Activated T-helper 2 cell treated with anti-CD3 and anti-CD28 coated beads, Interferon-gamma antibody, Interleukin-2, Interleukin-4, amounts not matched to agents 10 μg/mL and 5 μg/mL and 100 μg/mL, durations not matched to agents 14 hours and 24 hours and 36 hours (primary cell): ENCODE measurements at places on chromosomes 1 and 21.

DNA sequence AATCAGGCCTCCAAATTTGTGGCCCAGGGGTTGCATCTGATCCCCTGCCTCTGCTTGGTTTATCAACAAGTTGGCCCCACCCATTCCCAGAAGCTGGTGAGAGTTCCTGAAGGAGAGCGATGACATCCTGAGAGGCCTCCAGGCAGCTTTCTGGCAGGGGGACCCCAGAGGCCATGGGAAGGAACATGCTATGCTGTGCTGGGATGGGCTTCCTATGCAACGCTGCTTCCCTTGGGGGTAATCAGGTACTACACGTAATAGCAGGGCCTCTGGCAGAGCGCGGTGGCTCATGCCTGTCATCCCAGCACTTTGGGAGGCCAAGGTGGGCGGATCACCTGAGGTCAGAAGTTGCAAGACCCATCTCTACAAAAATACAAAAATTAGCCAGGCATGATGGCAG is 8.4 kb upstream of the MTF1 start:
- no peaks in the 10 kb centered on the region for H3K27me3 ChIP-seq
- no peak overlapping the region for H3K4me3 ChIP-seq
- DNase-seq: no peak
- peaks cover 43% of the 10 kb centered on the region for H3K36me3 ChIP-seq

GRCh38 chr1:70641868-70642267 is 230.8 kb downstream of the CTH start:
- no peak for DNase-seq
- H3K27ac ChIP-seq: no peak overlapping the region
- H3K4me3 ChIP-seq: no peak overlapping the region
- no peaks in the 10 kb centered on the region for H3K36me3 ChIP-seq
- no peaks in the 10 kb centered on the region for H3K27me3 ChIP-seq

DNA sequence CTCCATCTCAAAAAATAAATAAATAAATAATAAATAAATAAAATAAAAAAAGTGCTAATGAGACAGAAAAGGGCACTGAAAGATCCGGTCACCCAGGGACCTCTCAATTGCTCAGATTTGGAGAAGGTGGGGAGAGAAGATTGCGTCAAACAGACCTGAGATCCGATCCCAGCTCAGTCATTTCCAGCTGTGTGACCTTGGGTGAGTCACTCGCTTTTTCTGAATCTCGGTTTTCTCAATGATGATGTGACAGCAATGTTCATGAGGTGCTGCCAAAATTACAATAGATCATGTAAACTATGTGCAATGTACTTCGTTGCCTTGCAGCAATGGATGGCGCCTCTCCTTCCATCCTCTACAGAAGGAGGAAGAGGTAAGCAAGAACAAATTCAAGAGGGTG is 11.1 kb upstream of the MEF2D start:
- DNase-seq: no peak
- no peaks in the 10 kb centered on the region for H3K36me3 ChIP-seq
- H3K4me1 ChIP-seq: peaks cover 38% of the 10 kb centered on the region
- peak overlapping the region; percentile 82 for H3K27ac ChIP-seq
- H3K27me3 ChIP-seq: peaks cover 2% of the 10 kb centered on the region

DNA sequence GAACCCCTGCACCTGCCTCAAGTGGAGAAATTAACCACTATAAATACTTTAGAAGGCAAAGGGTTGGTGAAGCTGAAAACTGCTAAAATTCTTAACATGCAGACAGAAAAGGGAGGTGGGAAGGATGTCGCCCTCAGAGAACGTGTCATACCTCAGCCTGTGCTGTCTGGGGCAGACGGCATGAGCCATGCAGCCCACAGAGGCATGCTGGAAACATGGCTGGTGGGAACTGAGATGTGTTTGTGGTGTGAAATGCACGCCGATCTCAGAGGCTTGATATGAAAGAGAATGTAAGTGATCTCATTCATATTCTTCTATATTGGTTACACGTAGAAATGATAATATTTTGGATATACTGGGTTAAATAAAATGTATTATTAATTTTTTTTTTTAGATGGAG is 16.3 kb downstream of the AGPAT3 start:
- peaks cover 58% of the 10 kb centered on the region for H3K4me1 ChIP-seq
- DNase-seq: no peak
- H3K36me3 ChIP-seq: peaks cover 38% of the 10 kb centered on the region
- H3K4me3 ChIP-seq: no peak overlapping the region
- H3K27ac ChIP-seq: peak overlapping the region; percentile 15

GRCh38 chr1:229119161-229119560 is 151.8 kb upstream of the RAB4A start:
- no peaks in the 10 kb centered on the region for H3K36me3 ChIP-seq
- DNase-seq: no peak
- peaks cover 10% of the 10 kb centered on the region for H3K27me3 ChIP-seq
- H3K27ac ChIP-seq: no peak overlapping the region
- H3K4me1 ChIP-seq: no peaks in the 10 kb centered on the region

DNA sequence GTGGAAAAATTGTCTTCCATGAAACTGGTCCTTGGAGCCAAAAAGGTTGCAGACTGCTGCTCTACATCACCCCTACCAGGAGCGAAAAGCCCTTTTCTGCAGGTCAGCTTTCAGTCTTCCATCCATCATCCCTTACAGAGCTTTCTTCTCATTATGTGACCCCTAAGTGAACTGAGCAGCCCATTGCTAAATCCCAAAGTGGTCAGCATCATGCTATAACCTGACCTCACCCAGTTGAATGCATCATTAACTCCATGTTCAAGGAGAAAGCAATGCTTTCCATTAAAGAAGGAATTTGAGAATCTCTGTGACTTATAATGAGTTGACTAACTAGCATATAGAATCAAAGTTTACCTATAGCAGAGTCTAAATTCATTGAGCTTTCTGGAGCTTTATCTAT is 10.4 kb upstream of the IL24 start:
- peaks cover 6% of the 10 kb centered on the region for H3K36me3 ChIP-seq
- no peak overlapping the region for H3K27ac ChIP-seq
- H3K4me1 ChIP-seq: peaks cover 38% of the 10 kb centered on the region
- no peak overlapping the region for H3K4me3 ChIP-seq
- no peak for DNase-seq

DNA sequence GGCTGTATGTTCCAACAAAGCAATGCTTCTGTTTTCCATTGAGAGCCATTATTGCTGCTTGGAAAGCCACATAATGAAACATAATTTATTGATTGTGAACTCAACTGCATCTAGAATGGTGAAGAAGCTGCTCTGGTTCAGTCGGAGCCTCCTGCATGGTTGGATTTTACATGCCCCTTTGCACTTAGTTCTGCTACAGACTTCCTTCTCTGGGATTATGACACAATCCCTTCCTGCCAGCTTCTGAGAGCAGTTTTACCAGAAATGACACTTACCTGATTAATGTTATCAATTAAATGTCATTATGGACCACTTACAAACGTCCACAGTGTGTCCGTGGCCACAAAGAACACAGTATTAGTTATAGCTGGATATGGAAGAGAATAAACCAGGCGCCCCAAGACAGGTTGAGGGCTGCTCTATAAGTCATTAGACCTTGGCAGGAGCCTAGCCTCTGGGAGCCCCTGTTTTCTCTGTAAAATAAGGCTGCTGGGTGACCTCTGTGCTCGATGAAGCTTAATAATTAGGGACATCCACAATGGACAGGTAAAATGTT is 7.0 kb upstream of the CD58 start:
- H3K4me3 ChIP-seq: no peak overlapping the region
- no peak overlapping the region for H3K27ac ChIP-seq
- no peak for DNase-seq
- no peaks in the 10 kb centered on the region for H3K36me3 ChIP-seq

DNA sequence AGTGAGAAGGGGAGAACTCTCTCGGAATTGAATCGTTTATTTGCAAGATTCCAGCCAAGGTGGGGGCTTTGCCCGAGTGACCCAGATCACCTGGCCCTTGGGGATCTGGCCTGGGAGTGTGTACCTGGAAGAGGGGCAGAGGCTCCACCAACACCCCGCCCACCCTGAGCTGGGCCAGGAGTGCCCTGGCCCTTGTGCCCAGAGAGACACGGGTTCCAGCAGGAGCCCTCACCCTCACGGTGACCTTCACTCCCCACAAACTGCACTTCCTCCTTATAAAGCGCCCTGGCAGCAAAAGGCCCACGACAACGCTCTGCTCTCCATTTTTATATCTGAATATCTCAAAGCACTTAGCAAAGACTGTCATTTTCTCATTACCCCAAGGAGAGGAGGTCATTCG is 16.6 kb downstream of the CASZ1 start:
- H3K27ac ChIP-seq: no peak overlapping the region
- no peak for DNase-seq
- H3K4me1 ChIP-seq: no peaks in the 10 kb centered on the region
- no peaks in the 10 kb centered on the region for H3K36me3 ChIP-seq

DNA sequence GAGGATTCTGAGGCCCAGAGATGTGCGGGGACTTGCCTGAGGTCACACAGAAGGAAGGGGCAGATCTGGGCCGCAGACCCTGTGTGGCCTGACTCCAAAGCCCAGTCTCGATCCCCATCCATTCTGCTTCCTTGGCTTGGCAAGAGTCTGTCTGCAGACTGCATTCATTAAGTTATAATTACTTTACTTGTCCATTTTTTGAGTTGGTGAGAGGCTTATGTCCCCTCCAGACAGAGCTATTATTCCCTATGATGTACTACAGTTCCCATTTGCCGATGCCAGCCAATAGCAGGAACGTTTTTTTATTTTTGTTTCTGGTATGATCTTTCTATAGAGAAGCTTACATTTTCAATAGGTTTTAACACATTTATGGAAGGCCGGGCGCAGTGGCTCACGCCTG is 101.5 kb downstream of the ARHGEF10L start:
- H3K36me3 ChIP-seq: no peaks in the 10 kb centered on the region
- no peak overlapping the region for H3K27ac ChIP-seq
- H3K27me3 ChIP-seq: no peaks in the 10 kb centered on the region

GRCh38 chr1:145963265-145964019 is 933 bp downstream of the ANKRD34A start:
- peaks cover 48% of the 10 kb centered on the region for H3K4me1 ChIP-seq
- H3K27ac ChIP-seq: peak overlapping the region; percentile 81
- DNase-seq: no peak
- peaks cover 16% of the 10 kb centered on the region for H3K36me3 ChIP-seq

DNA sequence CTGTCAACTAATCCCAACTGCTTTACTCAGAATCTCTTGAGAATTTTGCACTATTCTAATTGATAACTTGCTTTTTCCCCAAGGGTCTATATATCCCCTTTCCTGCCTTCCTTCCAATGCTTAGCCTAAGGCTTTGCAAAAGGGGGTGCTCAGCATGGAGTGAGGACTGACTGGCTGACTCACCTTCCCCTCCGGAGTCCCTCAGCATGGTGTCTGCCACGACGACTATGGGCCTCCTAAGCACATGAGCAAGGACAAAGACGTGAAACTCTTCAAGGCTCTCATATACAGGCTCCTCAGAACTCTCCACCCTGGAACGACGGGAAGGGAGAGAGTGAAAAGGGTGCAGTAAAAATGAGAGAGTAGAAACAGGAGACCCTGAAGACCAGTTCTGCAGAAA is 13.2 kb upstream of the MTMR11 start:
- H3K36me3 ChIP-seq: peaks cover 57% of the 10 kb centered on the region
- H3K4me3 ChIP-seq: no peak overlapping the region
- no peaks in the 10 kb centered on the region for H3K4me1 ChIP-seq

DNA sequence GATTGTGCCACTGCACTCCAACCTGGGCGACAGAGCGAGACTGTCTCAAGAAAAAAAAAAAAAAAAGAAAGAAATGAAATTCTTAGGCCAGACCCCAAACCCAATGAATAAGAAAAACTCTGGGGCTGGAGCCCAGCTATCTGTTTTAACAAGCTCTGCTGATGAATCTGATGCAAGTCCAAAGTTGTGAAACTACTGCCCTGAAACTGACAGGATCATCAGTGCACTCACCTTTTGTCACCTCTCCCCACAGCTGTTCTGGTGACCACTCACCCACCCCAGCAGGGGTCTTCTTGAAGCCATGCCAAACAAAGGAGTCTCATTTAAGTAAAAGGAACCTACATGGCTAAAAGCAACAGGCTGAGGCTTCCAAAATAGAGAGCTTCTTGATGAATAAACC is 8.4 kb downstream of the PABPC4 start:
- no peak overlapping the region for H3K27ac ChIP-seq
- DNase-seq: no peak
- peaks cover 26% of the 10 kb centered on the region for H3K4me1 ChIP-seq

- H3K36me3 ChIP-seq: peaks cover 2% of the 10 kb centered on the region
- H3K27ac ChIP-seq: no peak overlapping the region
- H3K27me3 ChIP-seq: no peaks in the 10 kb centered on the region
- peaks cover 33% of the 10 kb centered on the region for H3K4me1 ChIP-seq
- H3K4me3 ChIP-seq: no peak overlapping the region
Measured at GRCh38 chr1:217627431-217627830, 3.5 kb downstream of the GPATCH2 start.

DNA sequence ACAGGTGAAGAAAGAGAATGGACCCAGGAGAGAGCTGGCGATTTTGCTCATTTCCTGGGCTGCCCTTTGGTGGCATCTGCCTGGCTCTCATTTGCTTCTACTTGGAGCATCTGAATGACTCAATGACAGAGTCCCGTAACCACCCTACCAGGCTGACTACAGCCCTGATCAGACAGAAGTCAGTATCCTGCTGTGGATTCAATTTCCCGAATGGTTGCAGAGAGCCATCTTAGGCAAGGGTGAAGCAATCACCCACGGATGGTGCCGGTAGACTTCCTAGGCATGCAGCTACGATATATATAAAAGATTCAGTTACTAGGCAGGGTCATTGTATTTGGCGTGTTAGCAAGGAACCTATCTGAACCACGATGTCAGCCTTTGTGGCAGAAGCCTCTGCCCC is 10.2 kb downstream of the AJAP1 start:
- H3K4me1 ChIP-seq: no peaks in the 10 kb centered on the region
- no peak for DNase-seq
- no peak overlapping the region for H3K4me3 ChIP-seq

DNA sequence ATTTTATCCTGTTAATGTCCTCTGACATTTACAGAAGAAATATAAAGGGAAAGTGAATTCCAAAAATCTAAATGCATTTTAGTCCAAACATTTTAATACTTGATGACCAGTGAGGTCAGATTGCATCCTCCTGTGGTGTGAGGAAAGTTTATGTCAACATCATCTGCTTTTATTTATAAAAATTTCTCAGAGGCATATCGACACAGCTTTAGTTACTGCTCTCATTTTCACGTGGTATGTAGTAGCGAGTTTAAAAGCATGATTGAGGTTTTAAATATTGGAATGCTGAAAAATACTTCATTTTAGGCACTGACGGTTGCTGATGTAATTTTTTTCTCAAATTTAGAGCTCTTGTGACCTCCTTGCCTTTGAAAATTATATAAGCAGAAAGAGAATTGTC is 234.8 kb downstream of the HMCN1 start:
- H3K4me3 ChIP-seq: no peak overlapping the region
- DNase-seq: no peak
- no peaks in the 10 kb centered on the region for H3K4me1 ChIP-seq
- H3K36me3 ChIP-seq: no peaks in the 10 kb centered on the region
- H3K27me3 ChIP-seq: peaks cover 6% of the 10 kb centered on the region

GRCh38 chr1:165737196-165737595 is 31.5 kb downstream of the TMCO1 start:
- H3K27me3 ChIP-seq: no peaks in the 10 kb centered on the region
- DNase-seq: no peak
- H3K4me3 ChIP-seq: no peak overlapping the region
- H3K36me3 ChIP-seq: peaks cover 39% of the 10 kb centered on the region
- no peak overlapping the region for H3K27ac ChIP-seq
- H3K4me1 ChIP-seq: no peaks in the 10 kb centered on the region
